ENCODE measurements at places on chromosomes 5 and 9.

DNA sequence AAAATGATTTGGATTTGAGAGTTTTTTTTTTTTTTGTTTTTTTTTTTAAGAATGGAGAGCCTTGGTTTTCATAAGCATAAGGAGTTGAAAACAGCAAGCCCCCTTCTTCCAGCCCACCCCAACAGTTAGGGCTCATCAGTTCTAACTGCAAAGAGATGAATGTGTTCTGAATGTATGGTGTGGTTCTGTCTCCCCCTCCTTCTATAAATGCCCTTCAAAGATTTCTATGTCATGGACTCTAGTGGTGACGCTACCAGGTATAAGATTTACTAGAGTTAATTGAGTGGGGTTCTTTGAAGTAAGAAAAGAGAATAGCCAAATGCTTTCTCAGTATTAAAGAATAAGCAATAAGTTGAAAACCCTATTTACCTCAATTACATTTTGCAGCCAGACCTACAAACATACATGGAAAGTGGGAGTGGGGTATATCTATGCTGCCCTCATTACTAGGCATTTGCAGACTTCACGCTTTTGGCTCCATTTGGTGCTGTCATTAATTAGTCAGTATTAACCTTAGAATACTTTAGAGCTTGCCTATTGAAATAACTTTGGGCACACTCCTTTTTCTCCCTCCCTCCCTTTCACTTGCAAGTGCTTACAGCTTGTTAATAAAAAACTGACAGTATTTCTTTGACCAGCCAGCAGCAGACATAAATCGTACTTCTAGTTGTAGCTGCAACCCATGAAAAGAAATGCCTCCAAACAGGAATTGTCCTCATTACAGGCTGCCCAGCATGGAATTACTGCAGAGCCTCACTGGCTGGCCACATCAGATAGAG, 667.2 kb upstream of the ZNF608 start:
- DNase-seq, result no peak
- H3K27ac ChIP-seq, result no peak overlapping the region
- peaks cover 3% of the 10 kb centered on the region for H3K4me1 ChIP-seq

GRCh38 chr5:144121577-144121976, 48.9 kb downstream of the YIPF5 start:
- H3K27me3 ChIP-seq, result no peaks in the 10 kb centered on the region
- H3K36me3 ChIP-seq, result no peaks in the 10 kb centered on the region
- no peak overlapping the region for H3K27ac ChIP-seq
- H3K4me3 ChIP-seq, result no peak overlapping the region

- no peaks in the 10 kb centered on the region for H3K27me3 ChIP-seq
- DNase-seq, result no peak
- no peak overlapping the region for H3K27ac ChIP-seq
- H3K4me1 ChIP-seq, result no peaks in the 10 kb centered on the region
- H3K4me3 ChIP-seq, result no peak overlapping the region
Observed at GRCh38 chr9:8962084-8962483, 1162.5 kb upstream of the DMAC1 start.

- no peaks in the 10 kb centered on the region for H3K27me3 ChIP-seq
- no peaks in the 10 kb centered on the region for H3K4me1 ChIP-seq
Observed at GRCh38 chr9:4174546-4175175, 125.2 kb downstream of the GLIS3 start.

DNA sequence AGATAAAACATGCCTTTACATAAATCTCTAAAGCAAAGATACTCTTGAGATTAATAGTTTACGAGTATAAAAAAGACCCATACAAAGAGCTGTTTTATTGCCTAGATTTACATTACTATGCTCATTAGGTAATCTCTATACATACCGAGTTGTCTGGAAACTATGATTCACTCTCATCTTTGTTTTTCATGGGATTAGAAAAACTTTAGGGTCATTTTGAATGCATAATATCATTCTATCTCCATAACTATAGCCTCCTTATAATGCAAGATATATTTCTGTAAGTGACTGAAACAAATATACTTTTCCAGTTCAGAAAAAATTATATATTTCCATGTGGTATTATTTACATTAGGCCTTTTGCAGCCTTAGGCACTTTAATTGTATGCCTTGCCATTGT, 1088.7 kb upstream of the ARRDC3 start:
- H3K4me3 ChIP-seq, result no peak overlapping the region
- no peaks in the 10 kb centered on the region for H3K27me3 ChIP-seq
- DNase-seq, result no peak
- H3K36me3 ChIP-seq, result no peaks in the 10 kb centered on the region

- no peaks in the 10 kb centered on the region for H3K4me1 ChIP-seq
- H3K4me3 ChIP-seq, result no peak overlapping the region
- no peak for DNase-seq
- no peaks in the 10 kb centered on the region for H3K27me3 ChIP-seq
- no peaks in the 10 kb centered on the region for H3K36me3 ChIP-seq
Observed at GRCh38 chr9:100641166-100641565, 63.3 kb downstream of the CAVIN4 start.

DNA sequence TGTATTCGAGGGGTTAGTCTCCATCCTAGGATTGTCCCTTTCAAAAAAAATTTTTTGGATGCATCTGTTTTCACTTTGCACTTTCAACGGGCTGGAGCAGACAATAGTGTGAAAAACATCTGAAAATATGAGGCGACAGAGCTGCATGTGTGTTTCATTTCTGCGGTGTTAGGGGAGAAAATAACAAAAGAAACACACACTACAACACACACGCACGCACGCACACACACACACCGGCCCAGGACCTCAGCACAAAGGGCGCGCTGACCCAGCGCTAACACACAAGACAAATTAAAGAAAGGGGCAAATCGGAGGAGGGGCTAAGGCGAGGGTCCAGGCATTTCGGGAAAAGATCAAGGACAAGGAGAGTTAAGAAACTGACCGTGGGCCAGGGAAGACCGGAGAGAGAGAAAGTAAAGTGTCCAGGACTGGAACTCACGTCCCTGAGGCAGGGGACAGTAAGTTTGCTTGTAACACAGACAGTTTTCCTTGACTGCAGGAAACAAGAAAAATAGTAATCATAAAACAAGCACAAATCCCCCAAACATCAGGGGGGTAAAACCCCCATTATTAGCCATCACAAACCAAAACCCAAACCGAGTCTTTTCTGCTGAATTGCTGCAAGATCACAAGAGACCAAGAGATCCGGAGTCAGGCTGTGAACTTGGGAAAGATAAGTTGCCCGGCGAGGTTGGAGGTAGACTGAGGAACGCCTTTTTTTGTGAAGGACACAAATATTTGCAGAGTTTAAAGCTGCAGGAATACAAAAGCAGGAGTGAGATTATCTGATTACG, 302.1 kb downstream of the PARP8 start:
- H3K4me3 ChIP-seq, result peak overlapping the region; percentile 44
- no peak for DNase-seq
- H3K27ac ChIP-seq, result no peak overlapping the region

DNA sequence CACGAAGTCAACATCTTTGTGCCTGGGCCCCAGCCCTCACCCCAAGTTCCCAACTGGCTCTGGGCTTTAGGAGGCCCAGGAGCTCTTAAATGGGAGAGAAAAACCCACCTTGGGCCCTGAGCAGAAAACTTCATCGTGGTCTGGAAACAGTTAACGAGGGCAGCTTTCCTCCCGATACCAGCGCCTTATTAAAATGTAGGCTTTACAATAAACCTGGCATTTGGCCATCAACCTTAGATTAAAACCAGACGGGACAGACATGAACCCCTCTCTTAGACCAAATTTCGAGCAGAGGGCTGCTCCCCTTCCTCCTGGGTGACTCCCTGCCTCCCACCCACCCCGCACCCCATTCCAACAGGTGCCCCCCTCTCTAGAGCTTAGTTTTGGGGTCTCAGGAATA, 39.4 kb downstream of the PRRX2 start:
- no peaks in the 10 kb centered on the region for H3K27me3 ChIP-seq
- DNase-seq, result no peak
- H3K4me3 ChIP-seq, result no peak overlapping the region
- H3K36me3 ChIP-seq, result no peaks in the 10 kb centered on the region

- H3K27me3 ChIP-seq, result no peaks in the 10 kb centered on the region
- no peaks in the 10 kb centered on the region for H3K4me1 ChIP-seq
- no peak overlapping the region for H3K27ac ChIP-seq
- H3K4me3 ChIP-seq, result no peak overlapping the region
- H3K36me3 ChIP-seq, result no peaks in the 10 kb centered on the region
Observed at GRCh38 chr9:7542693-7543092, 256.9 kb downstream of the DMAC1 start.

DNA sequence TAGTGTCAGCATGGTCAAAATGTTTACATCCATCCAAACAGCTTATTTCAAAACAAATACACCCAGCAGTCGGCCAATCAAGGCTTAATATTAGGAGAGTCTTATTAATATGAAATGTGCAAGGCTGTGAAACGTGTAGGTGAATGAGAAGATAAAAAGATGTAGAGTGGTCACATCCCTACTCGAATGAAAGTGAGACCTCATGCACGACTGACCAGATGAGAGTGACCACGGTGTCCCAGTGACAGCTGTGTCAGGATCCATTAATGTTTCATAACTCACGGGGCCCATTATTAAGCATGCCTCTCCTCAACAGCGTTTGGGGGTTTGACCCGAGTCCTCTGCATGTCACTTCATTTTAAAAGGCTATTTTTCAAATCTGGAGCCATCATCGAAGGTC, 39.4 kb upstream of the SSBP2 start:
- no peak overlapping the region for H3K27ac ChIP-seq
- no peak overlapping the region for H3K4me3 ChIP-seq
- no peaks in the 10 kb centered on the region for H3K27me3 ChIP-seq
- H3K36me3 ChIP-seq, result no peaks in the 10 kb centered on the region

DNA sequence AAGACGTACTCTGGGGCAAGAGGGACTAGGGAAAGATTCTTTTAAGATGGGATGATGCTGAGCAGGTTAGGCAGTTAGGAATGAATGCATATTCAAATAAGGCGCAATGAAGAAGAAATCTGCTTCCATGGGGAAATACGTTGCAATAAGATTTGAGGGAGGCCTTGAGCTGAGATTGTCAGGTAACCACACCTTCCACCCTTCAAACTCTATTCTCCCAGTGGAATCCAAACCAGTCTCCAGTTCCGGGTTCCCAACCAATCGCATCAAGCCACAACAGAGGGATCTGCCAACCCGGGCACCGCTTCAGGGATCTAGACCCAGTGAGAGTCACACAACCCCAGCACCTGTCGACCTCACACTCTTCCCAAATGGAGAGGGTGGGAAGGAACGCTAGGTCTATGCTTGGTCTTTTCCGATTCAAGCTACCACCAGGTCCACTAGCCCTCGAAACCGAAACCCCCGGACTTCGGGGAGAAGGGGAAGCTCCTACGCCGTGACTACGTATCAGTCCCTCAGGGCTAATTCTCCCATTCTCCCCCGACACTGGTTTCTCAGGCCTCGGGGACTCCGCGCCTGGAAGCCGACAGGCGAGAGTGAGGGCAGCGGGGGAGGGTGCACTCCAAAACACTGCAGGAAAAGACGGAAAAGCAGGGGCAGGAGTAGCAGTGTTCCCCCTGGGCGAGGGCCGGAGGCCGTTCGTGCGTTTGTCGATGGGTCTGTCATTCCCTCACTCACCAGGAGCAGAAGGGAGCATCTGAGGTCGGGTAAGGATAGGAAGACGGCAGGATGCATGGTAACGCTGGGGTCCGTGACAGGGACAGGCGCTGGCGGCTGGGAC, 534 bp downstream of the ERP44 start:
- H3K4me3 ChIP-seq, result peak overlapping the region; percentile 77
- DNase-seq, result peak; percentile 70
- H3K27ac ChIP-seq, result peak overlapping the region; percentile 79
- no peaks in the 10 kb centered on the region for H3K27me3 ChIP-seq

- no peak overlapping the region for H3K27ac ChIP-seq
- H3K36me3 ChIP-seq, result no peaks in the 10 kb centered on the region
- no peaks in the 10 kb centered on the region for H3K4me1 ChIP-seq
- no peak for DNase-seq
Observed at GRCh38 chr5:167725741-167726140, 565.7 kb upstream of the WWC1 start.

GRCh38 chr5:14266686-14267085, 123.5 kb downstream of the TRIO start:
- no peak for DNase-seq
- no peak overlapping the region for H3K27ac ChIP-seq
- H3K4me1 ChIP-seq, result peaks cover 43% of the 10 kb centered on the region
- no peaks in the 10 kb centered on the region for H3K36me3 ChIP-seq

GRCh38 chr5:96652769-96653454, 9.3 kb upstream of the CAST start:
- H3K27ac ChIP-seq, result no peak overlapping the region
- no peak overlapping the region for H3K4me3 ChIP-seq
- no peaks in the 10 kb centered on the region for H3K36me3 ChIP-seq

DNA sequence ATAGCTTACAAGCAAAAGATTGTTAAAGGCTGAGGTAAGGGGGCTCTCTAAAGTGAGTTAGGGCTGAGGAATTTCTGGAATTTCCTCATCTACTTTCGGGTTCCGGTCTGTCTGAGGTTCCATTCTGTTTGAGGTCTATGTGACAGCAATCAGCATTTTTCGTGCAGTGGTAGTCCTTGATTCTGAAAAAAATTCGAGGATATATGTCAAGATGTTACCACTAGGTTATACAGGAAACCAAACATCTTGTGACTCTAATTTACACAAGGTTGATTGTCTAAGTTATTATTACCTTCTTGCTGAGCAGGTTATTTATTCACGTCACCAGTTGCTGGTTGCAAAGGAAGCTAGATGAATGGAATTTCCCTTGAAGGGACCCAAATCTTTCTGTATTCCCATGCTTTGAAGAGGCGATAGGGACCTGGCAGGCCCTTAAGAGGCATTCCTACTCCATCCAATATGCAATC, 35.2 kb downstream of the RLN2 start:
- no peak overlapping the region for H3K27ac ChIP-seq
- no peaks in the 10 kb centered on the region for H3K27me3 ChIP-seq
- no peaks in the 10 kb centered on the region for H3K4me1 ChIP-seq
- H3K4me3 ChIP-seq, result no peak overlapping the region

DNA sequence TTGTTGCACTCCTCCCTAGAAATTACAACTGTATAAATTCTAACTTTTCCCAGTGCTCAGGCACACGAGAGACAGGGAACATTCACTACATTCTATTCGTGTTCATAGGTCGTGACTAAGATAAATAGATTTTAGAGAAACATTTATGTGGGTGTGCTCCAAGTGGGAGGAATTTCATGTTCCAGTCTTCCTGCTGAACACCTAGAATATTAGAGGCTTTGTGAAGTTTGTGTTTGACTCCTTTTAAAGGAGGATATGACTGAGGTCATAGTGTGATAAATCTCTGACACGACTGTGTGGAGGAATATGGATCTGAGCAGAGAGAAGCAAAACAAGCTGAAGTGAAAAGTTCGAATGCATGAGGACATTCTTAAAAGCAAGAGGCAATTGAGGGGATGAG, 355.3 kb downstream of the ZSWIM6 start:
- H3K4me3 ChIP-seq, result no peak overlapping the region
- no peaks in the 10 kb centered on the region for H3K27me3 ChIP-seq
- H3K4me1 ChIP-seq, result no peaks in the 10 kb centered on the region

GRCh38 chr9:81759680-81760215, 70.4 kb upstream of the TLE1 start:
- peak; percentile 53 for DNase-seq
- H3K27ac ChIP-seq, result peak overlapping the region; percentile 58
- H3K4me1 ChIP-seq, result peaks cover 8% of the 10 kb centered on the region
- no peak overlapping the region for H3K4me3 ChIP-seq
- no peaks in the 10 kb centered on the region for H3K27me3 ChIP-seq
